Activated CD8-positive, alpha-beta T cell treated with anti-CD3 and anti-CD28 coated beads, Interleukin-2, amount 10 ng/mL, durations not matched to agents 7 days and 5 days (primary cell): ENCODE measurements at places on chromosomes 16 and 17. TPM values are rescaled to one million over a fixed set of nuclear protein-coding genes. Genes with fewer than 3 reads are reported as not detected.

GRCh38 chr17:78048346-78049292 is 79.9 kb downstream of the TMC6 start:
- DNase-seq = no peak

DNA sequence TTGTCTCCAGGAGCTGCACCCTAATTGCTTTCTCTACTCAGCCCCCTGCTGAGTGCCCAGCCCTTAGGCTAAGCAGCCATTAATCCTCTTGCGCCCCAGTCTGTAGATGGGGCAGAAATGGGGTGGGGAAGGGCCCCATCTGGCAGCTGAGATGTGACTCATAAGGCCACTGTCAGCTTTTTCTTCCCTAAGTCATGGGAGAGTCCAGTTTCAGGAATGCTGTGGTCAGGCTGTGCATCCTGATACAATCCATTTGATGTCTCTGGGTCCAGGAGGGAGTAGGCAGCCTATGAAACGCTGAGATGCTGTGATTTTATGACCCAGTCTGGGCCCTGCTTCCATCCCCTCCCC is 12.3 kb downstream of the PLXDC1 start:
- DNase-seq = no peak

DNA sequence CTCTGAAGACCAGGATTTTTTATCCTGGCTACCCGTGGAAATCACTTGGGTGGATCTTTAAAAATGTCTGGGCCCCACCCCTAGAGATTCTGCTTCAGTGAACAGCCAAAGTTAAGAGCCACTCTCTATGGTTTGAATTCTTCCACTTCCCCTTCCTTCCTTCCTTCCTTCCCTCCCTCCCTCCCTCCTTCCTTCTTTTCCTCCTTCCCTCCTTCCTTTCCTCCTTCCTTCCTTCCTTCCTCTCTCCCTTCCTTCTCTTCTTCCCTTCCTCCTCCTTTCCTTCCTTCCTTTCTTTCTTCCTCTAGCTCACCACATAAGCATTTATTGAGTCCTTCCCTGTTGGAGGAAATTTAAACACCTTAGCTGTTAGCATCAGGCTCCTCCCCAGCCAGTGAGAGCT is 203.6 kb downstream of the KATNIP start:
- DNase-seq = no peak

DNA sequence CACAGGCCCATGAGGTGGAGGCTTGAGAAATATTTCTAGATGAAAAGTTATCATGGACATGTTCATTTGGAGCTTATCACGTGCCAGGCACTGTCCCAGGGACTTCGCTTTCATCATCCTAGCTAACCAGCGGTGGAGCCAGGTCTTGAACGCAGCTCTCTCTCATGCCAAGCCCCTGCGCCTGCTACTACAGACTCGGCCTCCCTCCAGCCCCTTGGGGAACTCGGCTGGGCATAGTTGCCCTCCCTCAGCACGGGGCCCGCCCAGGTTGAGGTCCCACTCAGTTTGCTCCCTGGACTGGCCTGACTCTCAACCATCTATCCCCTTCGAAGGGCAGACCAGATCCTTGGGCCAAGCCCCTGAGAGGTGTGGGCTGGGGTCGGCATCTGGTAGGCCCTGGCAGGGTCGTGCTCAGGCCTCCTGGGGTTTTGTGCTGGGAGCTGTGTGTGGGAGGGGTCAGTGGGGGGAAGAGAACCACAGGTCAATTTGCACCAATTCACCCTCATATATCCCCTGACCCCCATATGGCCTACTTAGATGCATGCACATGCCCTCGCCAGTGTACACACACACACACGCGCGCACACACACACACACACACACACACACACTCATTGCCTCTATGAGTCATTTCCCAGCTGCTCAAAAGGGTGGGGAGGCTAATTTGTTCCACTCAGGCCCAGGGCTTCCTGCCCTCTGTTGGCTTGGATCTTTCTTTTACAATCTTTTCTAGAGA is 12.1 kb upstream of the SCN4A start:
- peak; percentile 84 for DNase-seq

PTX4 gene
- not detected for total RNA-seq

HYDIN gene
- total RNA-seq = not detected

- peak; percentile 23 for DNase-seq
These were observed 136.0 kb upstream of the C17orf78 start for GRCh38 chr17:37239690-37240334.

GRCh38 chr17:69477204-69477902 is 62.9 kb downstream of the MAP2K6 start:
- DNase-seq = no peak

TP53TG3 gene
- total RNA-seq = not detected

- DNase-seq = no peak
These were observed 29.0 kb upstream of the CLEC3A start for GRCh38 chr16:77993111-77993985.

DNA sequence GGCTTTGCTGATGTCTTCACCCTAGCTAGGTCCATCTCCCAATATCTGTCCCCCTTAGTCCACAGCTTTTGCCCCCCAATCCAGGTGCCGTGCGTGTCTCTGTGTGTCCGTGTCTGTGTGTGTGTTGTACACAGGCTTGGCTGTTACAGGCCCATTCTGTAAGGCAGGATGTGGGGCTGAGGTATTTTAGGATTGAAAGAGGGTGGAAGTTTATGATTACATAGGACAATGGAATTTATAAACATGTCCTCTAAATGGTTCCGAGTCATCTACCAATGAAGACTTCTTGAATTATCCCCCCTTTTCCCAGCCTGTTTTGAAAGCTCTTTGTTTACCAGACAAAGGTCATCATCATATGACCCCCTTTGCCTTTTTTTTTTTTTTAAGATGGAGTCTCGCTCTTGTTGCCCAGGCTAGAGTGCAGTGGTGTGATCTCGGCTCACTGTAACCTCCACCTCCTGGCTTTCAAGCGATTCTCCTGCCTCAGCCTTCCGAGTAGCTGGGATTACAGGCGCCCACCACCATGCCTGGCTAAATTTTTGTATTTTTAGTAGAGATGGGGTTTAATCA is 21.9 kb downstream of the ACE start:
- no peak for DNase-seq

HOXB4 gene
- 6.1 TPM for total RNA-seq

DNA sequence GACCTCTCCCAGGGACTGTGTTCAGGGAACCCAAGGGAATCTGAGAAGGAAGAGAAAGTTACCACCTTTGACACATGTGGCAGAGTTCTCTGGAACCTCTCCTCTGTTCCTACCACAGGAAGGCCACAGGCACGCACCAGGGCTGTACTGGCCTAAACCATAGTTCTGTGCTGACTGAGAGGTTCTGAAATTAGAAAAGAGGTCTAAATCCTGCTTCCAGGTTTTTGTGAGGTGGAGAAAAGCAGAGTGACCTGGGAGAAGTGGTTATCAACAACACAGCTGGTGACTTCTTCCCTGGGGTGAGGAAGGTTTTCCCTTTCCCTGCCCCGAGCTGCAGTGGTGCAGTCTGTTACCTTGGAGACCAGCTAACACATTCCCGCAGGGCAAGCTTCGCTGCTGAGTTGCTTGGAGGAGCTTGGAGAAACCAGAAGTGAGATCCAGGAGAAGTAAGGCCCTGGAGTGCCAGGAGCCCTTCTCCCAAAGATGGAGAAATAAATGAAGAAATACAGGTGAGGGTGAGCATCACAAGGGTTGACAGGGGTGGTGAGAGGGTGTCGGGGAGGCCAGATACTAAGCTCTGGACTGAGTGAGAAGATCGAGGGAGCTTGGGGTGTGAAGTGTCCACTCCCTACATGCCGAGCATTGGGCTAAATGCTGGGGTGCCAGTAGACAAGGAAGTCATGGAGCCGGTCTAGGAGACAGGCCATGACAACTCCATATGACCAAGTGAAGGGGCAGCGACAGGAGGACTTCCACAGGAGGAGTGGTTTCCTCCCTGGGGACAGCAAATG is at the start of gene VWA3A:
Gene VWA3A (plus strand): TSS at position 399 of the 791 bp plus-strand sequence. CDS start 97 bp downstream, at position 496.
- no peak for DNase-seq

NDUFAF8 gene
- total RNA-seq = 42.3 TPM

- no peak for DNase-seq
These were observed 29.6 kb downstream of the C16orf82 start for GRCh38 chr16:27096375-27096774.

DNA sequence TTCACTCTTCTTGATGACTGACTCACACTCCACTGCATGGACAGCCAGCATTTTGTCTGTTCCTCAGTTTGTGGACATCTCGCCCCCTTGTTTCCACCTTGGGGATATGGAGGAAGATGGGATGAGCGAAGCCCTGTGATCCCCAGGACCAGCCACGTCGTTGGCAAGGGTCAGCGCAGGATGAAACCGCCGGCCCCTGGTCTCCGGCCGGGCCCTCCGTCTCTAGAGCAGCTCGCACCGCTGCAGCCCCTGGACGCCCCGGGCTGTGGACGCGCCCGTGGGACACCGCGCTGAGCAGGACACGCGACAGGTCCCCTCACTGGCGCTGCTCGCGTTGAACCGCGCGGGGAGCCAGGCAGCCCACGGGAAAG is 604 bp upstream of the ZC3H18 start:
- DNase-seq = no peak

- no peak for DNase-seq
These were observed 387.4 kb downstream of the CPPED1 start for GRCh38 chr16:12416136-12416787.

EIF4A3 gene
- 181 TPM for total RNA-seq

DNA sequence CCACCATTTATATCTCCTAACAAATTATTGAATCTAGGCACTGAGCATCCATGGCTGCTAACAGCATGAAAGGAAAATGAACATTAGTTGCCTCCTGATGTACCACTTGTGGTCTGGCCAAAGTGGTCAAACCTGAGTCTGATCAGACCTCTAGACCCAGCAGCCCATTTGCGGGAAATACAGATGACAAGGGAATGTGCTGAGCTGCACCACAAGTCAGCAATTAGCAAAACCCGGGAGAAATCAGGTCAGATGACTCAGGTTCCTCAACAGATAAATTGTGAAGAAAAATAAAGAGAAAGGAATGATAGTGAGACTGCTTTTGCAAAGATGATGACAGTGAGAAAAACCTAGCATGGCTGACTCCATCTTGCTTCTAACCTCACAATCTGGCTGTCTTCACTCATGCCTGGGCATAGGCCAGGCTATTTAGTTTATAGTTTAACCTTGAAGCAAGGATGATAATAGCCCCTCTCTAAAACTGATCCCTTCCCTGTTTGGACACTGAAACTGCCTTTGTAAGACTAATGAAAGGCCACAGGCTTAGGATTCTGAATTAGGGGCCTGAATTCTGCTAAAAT is 142.7 kb upstream of the ASIC2 start:
- no peak for DNase-seq

- peak; percentile 81 for DNase-seq
These were observed 4.7 kb upstream of the MMP15 start for GRCh38 chr16:58020628-58021521.

DNA sequence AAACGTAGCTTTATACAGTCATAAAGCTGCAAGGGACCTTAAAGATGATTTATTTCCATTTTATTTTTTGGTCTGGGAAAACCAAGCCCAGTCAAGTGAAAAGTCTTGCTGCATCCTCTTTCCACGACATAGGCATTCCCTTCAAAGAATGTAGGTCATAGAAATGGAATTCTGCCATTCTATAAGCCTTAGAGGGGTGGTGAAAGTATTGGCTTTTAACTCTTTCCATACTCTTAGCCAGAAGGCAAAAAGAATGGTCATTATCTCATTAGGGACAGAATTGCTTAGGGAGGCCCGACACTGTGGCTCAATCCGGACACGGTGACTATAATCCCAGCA is 7.9 kb upstream of the MSL1 start:
- DNase-seq = no peak

DNA sequence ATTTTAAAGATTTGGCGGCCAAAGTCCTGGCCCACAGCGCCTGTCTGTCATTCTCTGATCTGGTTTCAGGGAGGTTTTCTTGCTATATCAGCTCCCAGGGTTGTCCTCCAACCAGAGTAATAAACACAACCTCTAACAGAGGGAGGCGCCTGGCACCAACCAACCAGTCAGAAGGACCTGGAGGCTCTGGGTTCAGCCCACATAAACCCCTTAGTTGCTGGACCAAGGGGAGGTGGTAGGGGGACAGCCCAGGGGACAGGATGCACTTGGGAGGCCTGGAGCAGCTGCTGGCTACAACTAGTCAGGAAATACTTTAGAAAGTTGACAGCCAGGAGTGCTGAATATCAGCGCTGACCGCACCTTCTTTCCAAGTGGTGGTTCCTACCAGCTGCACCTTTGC is 41.7 kb upstream of the CDRT4 start:
- DNase-seq = no peak

CNGB1 gene
- total RNA-seq = not detected

AATK gene
- total RNA-seq = 1.1 TPM

DNA sequence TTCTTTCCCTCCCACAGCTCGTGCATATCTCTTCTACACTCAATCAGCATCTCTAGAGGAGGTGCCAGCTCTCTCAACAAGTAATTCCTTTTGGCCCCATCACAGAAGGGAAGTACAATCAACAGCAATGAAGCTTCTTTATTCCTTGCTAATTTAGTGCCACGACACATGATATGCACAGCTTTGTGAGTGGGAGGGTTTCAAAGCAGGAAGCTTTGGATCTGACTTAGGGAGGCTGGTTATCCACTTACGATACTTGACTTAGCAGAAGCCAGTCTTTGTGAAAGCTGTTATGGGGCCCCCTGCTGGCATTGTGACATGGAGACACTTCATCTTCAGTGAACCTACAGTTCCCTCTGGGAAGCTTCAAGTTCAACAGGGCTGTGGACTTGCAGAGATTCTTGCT is 81.0 kb downstream of the TMEM100 start:
- DNase-seq = peak; percentile 36

ABI3 gene
- 117 TPM for total RNA-seq

TRPV3 gene
- total RNA-seq = 0.37 TPM

GRCh38 chr16:414395-415169 is 10.9 kb upstream of the RAB11FIP3 start:
- no peak for DNase-seq

DNA sequence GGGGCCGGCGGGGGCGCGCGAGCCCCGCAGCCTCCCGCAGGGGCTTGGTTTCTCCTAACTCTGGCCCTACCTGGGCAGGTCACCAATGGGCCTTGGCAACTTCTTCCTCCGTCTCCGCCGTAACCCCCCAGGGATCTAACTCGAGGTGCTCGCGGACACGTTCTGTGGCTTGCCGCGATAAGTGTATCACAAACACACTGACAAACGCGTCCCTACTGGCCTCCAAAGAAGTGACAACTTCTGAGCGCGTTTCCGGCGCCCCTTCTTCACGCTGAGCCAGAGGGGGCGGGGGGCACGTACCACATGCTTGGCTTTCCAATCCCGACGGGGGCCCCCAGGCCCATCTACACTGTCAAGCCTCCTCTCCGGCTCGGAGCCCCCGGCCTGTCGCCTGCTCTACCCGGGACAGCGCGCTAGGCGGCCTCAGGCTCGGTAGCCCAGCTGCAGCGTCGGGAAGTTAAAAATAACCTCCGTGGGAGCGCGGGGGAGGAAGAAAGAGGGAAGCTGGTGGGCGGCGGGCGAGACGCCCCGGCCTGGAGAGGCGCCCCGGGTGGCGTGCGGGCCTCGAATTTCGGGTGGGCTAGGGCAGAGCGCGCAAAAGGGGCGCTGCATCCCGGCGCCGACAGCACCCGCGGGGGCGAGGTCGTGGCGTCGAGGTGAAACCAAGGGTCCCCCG is 725 bp upstream of the SPHK1 start:
- DNase-seq = peak; percentile 78

TP53TG3D gene
- total RNA-seq = 0.52 TPM

- no peak for DNase-seq
These were observed 15.4 kb downstream of the HS3ST3B1 start for GRCh38 chr17:14316126-14316832.

MYH1 gene
- not detected for total RNA-seq

- DNase-seq = no peak
These were observed 30.4 kb downstream of the TEX2 start for GRCh38 chr17:64232466-64233262.

PRAC2 gene
- total RNA-seq = not detected

GRCh38 chr16:72282362-72282761 is 110.4 kb upstream of the PMFBP1 start:
- DNase-seq = no peak

GRCh38 chr16:84907575-84907974 is 87.8 kb downstream of the CRISPLD2 start:
- DNase-seq = no peak
